ENCODE measurements at places on chromosomes 4 and X.
A peak's percentile ranks its signal among the peaks of the same experiment; 100 is the strongest.

DNA sequence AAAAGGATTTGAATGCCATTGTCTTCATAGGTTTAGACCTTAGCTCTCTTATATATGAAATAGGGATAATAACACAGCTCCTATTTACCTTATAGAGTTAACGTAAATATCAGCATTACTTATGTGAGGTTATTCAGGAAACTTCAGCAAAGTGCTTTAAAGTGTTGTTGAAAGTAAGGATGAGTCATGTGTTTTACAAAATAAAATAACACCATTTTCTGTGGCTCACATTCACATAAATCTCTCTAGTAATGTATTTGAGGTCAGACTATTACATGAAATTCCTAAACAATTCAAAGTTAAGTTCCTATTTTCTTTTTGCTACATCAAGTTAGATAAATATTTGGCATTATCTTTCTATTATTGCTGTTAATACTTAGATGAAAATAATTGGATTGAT, 2.9 kb downstream of the GNRHR start:
- DNase-seq, result no peak

GRCh38 chrX:108417257-108417656, 21.0 kb downstream of the COL4A6 start:
- no peak for DNase-seq

GRCh38 chr4:134934036-134934808, 732.6 kb upstream of the PABPC4L start:
- no peak for DNase-seq

GRCh38 chr4:189117426-189117825, 823.2 kb upstream of the FRG1 start:
- no peak for DNase-seq

DNA sequence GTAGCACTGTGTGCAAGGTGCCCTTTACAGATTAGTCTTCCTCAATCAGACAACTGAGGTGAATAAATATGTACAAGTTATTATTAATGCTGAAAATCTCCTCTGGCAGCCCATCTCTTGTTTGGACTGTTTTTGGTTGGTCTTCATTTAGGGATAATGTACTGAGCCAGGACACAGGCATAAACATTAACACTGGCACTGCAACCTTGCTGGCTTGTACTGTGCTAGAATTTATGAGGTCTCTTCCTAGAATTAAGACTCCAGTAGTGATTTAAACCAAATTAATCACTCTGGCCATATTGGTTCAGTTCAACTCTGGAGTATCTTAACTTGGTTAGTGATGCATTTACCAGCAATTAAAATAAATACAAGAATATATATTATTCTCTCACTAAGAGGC, 244.7 kb upstream of the GK2 start:
- DNase-seq, result no peak

DNA sequence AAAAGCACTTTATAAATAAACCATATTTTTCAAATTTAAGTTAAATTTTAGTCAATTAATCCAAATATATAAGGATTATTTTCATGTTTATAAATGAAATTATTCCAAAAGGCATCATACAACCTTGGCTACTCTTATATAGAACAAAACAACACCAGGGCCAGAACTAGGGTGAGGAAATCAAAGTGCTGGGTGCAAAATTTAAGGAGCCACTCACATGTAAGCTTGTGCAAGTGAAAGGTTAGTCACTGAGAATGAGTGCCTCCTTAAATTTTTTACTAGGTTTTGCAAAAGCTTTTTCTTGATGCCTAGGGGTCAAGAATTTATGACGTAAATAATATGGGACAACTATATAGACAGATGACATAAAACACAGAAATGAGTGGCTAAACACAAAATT, 83.4 kb upstream of the COX18 start:
- DNase-seq, result no peak

GRCh38 chrX:50698944-50699343, 115.0 kb downstream of the SHROOM4 start:
- DNase-seq, result no peak

DNA sequence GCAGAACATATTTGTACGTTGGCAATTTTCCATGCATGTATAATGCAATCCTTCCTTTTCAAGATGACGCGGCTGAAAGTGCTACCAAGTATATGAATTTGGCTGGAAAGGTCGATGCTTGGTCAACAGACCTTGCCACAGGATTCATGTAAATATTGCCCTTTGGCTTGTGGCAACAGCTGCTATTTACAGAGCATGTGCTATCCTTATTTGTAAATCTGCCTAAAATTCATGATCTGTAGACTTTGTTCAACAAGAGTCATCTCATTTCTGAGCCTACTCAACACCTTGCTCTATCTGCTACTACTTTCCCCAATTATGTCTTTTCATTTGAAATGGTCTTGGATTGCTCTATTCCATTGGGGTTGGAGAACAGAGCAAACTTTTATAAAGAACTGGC, 1.9 kb upstream of the SMARCA1 start:
- DNase-seq, result no peak

- no peak for DNase-seq
These were observed 89.1 kb downstream of the RELL1 start for GRCh38 chr4:37597034-37597433.

- no peak for DNase-seq
These were observed 261.0 kb downstream of the PDGFC start for GRCh38 chr4:156710365-156711192.

DNA sequence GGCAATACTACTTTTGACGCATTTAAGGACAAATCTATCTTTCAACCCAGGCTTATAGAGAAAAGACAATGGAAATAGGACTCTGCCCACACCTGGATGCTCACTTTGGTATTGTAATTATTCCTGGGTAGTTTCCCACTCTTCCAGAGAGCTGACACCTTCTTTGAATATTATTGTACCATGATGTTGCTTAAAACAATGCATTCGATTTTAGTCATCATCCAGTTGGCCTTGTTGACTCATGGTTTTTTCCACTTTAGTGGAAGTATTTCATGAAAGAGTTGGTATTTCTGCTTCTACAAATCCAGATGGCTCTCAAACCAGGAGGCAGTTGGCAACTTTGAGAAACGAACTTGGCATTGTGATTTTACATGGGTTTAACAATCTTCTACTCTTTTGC, 124.2 kb downstream of the ENOX2 start:
- no peak for DNase-seq

DNA sequence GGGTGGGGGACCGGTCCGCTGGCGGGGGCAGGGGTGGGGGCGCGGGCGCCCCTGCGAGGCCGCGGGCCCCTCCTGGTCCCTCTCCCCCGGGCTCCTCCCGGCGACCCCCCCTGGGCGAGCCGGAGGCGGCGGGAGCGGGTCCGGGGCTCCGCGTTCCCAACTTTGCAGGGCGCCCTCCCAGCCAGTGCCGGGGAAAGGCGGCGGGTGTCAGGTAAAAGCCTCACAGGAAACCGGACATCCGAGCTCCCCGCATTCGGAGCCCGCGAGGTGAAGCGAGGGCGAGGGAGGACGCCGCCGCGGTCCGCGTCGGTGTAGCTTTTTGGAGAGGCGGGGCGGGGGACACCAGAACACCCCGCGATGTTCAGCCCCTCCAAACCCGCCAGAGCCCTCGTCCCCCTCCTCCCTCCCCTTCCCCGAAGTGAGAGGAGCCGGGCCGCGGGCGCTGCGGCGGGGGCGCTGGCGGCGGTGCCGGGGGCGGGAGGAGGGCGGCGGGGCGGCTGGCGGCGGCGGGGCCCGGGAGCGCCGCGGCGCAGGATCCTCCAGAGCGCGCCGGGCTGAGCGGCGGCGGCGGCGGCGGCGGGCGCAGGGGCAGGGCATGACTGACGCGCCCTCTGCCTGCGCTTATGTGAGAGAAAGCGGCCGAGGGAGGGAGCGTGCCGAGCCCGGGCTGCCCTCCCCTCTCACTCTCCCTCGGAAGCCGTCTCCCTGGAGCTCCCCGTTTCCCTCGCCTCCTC, at the start of gene VEGFC:
TSS of gene VEGFC (minus strand) at position 597 of the 734 bp plus-strand sequence. CDS start 611 bp downstream, outside the sequence.
- DNase-seq, result peak; percentile 8

DNA sequence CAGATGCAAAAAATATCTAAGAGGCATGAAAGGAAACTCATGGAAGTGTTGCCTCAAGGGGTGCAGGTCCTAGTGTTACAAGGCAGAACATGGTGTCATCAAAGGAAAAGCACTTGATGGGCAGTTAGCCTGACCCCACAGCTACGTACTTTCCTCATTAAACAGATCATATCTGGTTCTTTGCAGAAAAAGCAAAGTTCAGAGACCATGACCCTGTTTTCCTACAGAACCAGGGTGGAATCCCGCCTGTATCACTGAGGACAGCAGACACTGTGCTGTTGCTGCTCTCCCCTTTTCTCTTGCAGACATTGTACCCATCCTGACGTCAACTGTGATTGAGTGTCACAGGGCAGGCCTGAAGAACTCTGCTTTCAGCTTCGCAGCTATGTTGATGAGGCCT, 91.7 kb downstream of the RFC1 start:
- no peak for DNase-seq

Measured in hematopoietic multipotent progenitor cell treated with erythropoietin and hydrocortisone succinate and interleukin-3 and kit ligand, for 8 days (in vitro differentiated cells).